SW480 (cell line): ENCODE measurements at places on chromosomes 1 and 21.

GRCh38 chr1:39003794-39004193 lies 12.7 kb downstream of the AKIRIN1 start:
- DNase-seq: no peak

DNA sequence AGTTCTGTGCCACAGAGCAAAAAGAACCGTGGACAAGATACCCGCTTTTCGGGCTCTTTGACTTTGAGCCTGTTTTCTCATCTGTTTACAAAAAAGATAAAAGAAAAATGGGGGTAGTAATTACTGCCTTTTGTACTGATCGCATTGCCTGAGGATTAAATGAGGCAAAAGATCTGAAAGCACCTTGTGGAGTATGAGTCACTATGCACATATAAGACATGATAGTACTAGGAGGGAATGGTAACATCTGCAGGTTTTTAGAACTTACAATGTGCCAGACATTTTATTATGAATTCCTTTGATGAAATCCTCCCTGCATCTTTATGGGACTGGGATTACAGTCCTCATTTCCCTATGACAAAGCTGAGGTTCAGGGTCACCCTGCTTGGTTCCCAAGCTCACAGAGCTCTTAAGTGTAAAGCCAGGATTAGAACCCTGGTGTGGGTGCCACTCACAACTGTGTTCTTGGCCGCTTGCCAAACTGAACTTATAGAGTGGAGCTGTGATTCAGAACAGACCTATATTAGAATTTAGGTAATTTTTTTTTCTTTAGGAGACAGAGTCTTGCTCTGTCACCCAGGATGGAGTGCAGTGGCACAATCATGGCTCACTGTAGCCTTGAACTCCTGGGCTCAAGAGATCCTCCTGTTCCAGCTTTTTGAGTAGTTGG lies 1.8 kb downstream of the DISC1 start:
- DNase-seq: peak; percentile 72

DNA sequence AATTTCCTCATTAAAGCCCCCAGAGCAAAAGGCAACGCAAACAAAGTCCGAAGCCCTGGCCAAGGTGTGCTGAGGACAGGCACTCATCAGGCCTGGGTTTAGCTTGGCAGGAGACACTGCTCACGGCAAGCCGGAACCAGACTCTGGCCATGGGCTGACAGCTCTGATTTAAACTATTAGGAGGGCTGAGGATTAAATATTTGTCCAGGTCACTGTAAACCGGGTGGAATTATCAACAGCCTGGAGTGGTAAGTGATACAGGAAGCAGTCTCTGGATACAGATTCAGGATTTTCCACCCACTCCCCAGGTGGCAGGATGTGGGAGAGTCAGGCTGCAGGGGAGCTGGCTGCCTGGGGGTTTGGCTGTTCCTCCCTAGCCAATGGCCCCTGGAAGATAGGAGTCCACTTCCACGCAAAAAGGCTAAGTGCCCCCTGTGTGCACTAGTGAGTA lies 42.4 kb downstream of the SLC66A1 start:
- DNase-seq: no peak

DNA sequence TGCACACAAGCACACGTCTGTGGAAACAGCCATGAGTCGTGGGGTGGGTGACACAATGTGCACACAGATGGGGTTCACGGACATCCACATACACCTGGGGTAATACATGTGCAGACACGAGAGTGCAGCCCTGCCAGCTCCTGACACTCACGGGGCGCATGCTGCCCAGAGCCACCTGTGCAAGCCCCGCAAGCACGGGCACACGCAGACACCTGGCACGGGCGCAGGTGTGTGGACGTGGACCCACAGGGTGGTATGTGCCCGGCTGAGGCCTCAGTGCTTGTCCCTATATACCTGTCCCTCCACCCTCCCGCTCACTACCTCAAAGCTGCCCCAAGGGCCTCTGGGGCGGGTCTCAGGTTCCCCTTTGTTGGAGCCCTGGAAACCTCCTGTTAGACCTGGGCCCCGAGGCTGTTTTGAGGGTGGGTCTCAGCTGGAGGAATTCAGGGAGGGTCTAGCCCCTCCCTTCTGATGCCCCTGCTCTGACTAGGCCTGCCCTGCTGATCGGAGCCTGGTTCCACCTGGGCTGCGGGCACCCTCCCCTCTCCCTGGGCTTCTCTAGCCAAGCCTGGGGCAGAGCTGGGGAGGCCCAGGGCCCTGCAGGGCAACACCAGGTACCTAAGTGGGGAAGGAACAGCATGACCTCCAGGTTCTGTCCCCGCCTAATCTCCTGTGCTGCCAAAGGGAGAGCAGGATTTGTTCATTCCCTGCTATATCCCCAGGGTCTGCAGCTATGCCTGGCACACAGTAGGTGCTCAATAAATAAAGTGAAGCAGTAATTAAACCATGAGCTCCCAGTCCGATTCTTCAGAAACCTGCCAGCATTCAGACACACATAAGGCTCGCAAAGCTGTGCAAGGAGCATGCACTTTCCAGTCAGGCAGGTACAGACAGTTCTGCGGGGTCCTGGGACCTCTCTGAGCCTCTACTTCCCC lies 49.1 kb downstream of the DMRTB1 start:
- DNase-seq: no peak

- DNase-seq: no peak
Measured at GRCh38 chr1:193516755-193517388, 330.5 kb upstream of the B3GALT2 start.

- DNase-seq: peak; percentile 95
Measured at GRCh38 chr21:34795548-34796180, 126.9 kb downstream of the CLIC6 start.

- no peak for DNase-seq
Measured at GRCh38 chr21:45524756-45525152, 17.5 kb downstream of the SLC19A1 start.

DNA sequence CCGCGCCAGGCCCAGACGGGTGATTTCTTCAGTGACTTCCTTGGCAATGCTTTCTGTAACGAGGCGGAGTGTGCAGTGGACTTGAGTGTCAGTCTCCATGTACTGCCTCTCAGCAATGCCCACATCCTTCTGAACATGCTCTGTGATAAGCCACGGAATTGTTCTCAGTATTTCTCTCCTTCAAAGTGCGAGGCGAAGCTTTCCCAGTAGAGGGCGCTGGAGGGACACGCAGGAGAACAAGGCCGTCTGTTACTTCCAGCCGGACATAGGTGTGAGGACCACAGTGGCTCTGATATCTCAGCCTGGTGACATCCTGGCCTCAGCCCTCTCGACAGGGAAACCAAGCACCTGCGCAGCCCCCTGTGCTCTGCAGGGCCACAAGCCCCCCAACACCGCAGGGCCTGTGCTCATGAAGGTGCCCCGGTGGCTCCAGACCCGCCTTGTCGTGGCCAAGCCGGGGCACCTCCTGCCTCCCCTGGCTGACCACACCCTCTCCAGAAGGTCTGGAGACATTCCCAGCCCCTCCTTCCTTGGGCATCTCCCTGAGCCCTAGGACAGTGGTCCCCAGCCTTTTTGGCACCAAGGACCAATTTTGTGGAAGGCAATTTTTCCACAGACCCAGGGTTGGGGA lies 46.1 kb upstream of the BACE2 start:
- DNase-seq: peak; percentile 81

GRCh38 chr1:109112056-109112651 lies 1.8 kb upstream of the ELAPOR1 start:
- DNase-seq: peak; percentile 67

DNA sequence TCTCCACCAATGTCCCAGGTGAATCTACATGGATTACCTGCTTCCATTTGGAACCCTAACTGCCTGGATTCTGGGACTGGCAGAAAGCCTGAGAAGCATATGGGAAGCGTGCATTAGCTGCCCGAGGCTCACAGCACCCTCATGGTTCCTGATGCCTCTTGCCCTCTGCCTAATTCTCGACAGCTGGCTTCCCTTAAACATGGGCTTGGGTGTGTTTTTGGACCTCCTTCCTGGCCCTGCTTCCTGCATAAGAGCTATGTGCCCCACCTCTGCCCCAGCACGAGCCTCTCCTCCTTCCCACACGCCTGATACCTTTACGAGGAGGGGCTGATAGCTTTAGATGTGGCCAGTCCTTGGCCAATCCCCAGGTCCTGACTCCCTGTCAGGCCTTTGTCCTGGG lies 152.4 kb upstream of the HMGB4 start:
- DNase-seq: peak; percentile 5

- no peak for DNase-seq
Measured at GRCh38 chr1:47901001-47901575, 96.1 kb downstream of the TRABD2B start.

DNA sequence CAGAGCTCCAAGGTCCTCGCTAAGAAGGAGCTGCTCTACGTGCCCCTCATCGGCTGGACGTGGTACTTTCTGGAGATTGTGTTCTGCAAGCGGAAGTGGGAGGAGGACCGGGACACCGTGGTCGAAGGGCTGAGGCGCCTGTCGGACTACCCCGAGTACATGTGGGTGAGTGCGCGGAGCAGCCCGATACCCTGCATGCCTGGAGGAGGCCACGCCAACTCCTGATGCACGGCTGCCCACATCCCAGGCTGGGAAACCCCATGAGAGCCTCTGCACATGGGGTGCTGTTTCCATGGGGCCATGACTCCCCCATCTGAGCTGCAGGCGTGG lies 43.0 kb upstream of the TRAPPC10 start:
- DNase-seq: no peak

GRCh38 chr1:154935749-154936554 lies 567 bp downstream of the PMVK start:
- DNase-seq: no peak

GRCh38 chr1:15757016-15757543 lies 1.5 kb upstream of the FBLIM1 start:
- DNase-seq: no peak

DNA sequence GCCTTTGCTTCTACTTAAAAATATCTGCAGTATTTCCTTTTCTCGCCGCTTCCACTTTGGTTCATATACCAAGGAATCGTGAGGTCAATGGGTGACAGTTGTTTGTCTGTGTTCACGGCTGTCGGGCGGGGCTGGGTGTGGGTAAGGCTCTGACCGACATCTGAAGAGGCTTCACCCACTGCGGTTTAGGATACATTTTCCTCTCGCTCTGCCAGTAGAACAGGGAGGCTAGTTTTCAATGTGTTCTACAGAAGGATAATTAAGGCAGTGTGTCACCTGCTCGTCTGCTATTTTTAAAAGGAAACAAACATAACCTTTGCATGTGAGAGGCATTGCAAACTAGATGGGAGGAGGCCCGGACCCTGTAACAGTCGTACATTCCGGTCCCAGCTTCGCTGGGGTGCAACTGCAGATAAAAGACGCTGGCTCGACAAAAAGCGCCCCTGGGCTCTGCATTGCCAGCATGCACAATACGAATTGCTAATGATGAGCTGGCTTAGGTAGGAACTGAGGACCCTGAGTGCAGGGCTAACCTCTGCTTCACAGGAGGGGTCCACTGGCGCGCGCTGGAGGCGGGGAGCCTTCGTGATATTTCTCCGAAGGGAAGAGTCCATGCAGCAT lies 8.5 kb upstream of the ERG start:
- DNase-seq: peak; percentile 70

DNA sequence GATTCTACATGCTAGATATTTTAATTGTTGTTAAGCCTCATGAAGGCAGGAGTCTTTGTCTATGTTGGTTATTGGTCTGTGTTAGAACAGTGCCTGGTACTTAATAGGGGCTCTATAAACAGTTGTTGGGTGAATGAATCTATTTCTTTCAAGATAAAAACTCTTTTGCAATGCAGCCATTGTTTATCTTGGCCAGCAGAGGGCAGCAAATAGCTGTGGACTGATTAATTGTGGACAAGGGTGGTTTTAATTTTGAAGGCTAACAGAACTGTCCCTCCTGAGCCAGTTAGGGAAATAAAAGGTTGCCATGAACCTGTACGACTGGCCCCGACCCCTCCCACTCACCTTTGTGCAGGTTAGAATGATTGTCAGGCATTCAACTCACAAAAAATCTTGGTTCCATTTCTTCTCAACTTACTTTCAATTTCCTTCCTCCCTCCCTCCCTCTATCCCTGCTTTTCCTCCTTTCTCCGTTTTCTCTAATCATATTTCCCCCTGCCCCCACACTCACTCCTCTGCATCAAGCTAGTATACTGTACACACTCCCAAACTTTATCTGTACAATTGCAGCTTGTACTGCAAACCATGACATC lies 66.3 kb upstream of the DIRAS3 start:
- peak; percentile 39 for DNase-seq

DNA sequence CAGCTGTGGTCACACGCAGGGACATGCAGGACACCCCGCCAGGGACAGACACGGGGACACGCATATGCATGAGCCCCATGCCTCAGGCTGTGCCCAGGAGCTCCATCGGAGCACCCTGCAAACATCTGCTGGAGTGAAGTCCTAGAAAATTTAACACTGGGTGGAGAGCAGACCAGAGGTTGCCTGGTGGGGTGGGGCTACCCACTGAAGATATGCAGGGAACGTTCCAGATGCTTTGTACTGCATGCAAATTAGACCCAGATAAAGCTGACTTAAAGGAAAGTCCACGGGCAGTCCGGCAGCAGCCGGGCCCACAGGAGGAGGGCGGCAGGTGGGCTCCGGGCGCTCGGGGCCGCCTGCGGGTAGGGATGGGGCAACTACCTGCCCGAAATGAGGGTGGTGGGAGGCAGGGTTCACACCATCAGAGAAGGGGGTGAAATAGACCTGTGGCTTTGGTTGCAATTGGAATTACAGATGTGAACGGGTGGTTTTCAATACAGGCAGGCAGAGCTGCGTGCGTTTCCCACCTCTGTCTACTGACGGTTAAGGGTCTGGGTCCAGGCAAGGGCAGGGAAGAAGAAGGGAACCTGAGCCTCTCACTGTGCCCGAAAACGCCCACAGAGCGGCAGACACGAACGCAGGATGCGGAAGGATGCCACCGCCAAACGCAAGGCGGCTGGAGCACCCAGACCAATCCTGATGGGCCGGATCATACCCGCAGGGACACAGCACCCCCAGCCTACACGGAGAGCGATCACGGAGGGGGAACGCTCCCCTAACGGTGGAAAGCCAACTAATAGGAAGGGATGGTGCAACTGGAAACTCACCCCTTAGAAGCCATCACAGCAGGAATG lies 21.0 kb downstream of the CFAP74 start:
- DNase-seq: no peak

GRCh38 chr1:174044418-174045222 lies 22.5 kb upstream of the RC3H1 start:
- DNase-seq: no peak

DNA sequence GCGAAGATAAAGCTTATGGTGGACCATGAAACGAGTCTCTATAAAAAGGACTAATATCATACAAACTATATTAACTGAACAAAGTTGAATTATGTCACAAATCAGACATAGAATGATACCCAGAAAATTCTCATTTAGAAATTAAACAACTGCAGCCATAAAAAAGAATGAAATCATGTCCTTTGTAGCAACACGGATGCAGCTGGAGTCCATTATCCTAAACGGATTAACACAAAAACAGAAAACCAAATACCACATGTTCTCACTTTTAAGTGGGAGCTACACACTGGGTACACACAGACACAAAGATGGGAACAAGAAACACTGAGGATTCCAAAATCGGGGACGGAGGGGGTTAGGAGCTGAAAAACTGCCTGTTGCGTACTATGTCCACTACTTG lies 11.5 kb downstream of the COP1 start:
- no peak for DNase-seq

DNA sequence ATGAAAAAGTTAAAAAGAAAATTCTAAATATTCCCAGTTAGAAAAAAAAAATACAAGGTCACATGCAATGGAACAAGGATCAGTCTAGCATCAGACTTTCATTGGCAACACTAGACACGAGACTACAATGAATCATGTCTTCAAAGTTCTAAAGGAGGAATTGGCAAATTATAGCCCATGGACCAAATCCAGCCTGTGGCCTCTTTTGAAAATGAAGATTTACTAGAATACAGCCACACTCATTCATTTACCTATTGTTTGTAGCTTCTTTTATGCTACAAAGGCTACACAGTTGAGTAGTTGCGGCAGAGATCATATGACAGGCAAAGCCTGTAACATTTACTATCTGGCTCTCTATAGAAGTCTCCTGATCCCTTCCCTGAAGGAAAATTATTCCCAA lies 71.4 kb downstream of the MRPL39 start:
- DNase-seq: no peak

- no peak for DNase-seq
Measured at GRCh38 chr1:29675481-29676263, 439.4 kb downstream of the PTPRU start.
